ENCODE measurements at places on chromosomes 1 and 21.

DNA sequence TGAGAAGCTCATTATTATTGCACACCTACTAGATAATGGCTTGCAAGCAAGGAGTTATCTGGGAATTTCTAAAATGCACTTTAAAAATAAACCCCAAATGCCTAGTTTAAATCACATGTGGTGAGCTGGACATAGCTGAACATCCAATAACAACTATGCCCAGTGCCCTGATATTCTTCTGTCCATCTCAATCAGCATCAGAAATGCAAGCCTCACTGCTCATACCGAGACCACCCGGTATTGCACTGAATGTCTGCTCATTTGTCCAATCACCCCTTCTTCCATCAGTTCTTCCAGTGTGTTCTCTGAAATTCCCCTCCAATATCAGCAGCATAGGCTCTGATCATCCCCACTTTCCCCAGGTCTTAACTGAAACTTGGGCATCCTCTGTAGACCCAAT, 383.8 kb downstream of the DSCAM start:
- no peak overlapping the region for H3K4me3 ChIP-seq
- DNase-seq, result no peak
- peaks cover 19% of the 10 kb centered on the region for H3K27me3 ChIP-seq
- H3K36me3 ChIP-seq, result no peaks in the 10 kb centered on the region

GRCh38 chr1:26580116-26580515, 50.6 kb downstream of the RPS6KA1 start:
- no peak overlapping the region for H3K27ac ChIP-seq
- peaks cover 4% of the 10 kb centered on the region for H3K27me3 ChIP-seq
- DNase-seq, result no peak
- no peak overlapping the region for H3K4me3 ChIP-seq

DNA sequence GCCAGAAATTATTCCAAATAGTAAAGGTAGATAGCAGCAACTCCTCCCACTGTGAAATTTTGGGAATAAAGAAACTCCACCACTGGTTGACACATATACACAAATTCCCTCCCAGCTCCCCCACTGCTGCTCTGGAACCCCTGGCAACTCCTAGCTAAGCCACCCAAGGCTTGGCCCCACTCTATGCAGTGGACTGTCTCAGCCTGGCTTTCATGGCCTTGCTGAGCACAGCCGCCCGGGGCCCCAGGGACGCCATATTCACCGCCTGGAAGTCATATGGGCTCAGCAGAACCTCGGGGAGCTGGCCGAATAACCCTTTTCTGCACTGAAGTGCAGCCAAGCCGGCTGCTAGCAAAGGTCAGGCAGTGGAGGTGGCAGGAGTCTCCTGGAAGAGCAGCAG, 15.4 kb upstream of the RBM34 start:
- H3K36me3 ChIP-seq, result peaks cover 25% of the 10 kb centered on the region
- no peak for DNase-seq
- no peaks in the 10 kb centered on the region for H3K4me1 ChIP-seq
- H3K4me3 ChIP-seq, result no peak overlapping the region
- no peaks in the 10 kb centered on the region for H3K27me3 ChIP-seq

DNA sequence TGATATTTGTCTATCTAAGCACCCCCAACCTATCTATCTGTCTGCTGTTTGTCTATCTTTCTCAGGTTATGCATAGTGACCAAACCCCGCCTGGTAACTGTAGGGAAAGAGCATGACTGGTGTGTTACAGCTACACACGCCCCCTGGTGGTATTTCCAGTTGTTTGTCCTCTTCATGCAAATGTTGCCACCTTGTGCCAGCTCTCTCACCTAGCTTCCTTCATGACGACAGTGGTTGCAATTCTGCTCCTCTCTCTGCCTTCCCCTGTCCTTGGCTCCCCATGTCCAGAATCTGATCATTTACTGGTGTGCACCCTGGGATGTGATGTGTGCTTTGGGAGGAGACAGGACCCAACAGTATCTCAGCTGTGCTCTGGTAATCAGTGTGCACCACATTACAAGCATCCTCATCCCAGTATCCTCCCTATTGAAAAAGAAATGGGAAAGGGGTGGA, 8.1 kb upstream of the INKA2 start:
- no peaks in the 10 kb centered on the region for H3K36me3 ChIP-seq
- DNase-seq, result no peak
- no peak overlapping the region for H3K4me3 ChIP-seq
- H3K4me1 ChIP-seq, result peaks cover 3% of the 10 kb centered on the region
- no peak overlapping the region for H3K27ac ChIP-seq
- H3K27me3 ChIP-seq, result peaks cover 26% of the 10 kb centered on the region

- H3K27me3 ChIP-seq, result peaks cover 3% of the 10 kb centered on the region
- H3K4me1 ChIP-seq, result peaks cover 19% of the 10 kb centered on the region
- no peak overlapping the region for H3K4me3 ChIP-seq
- H3K27ac ChIP-seq, result no peak overlapping the region
- no peak for DNase-seq
Measured at GRCh38 chr1:46404482-46405196, 10.5 kb downstream of the FAAH start.

GRCh38 chr1:201559679-201560162, 20.8 kb downstream of the NAV1 start:
- no peak overlapping the region for H3K4me3 ChIP-seq
- no peaks in the 10 kb centered on the region for H3K27me3 ChIP-seq
- H3K4me1 ChIP-seq, result peaks cover 29% of the 10 kb centered on the region

GRCh38 chr1:93475681-93476080, 27.8 kb downstream of the FNBP1L start:
- peaks cover 10% of the 10 kb centered on the region for H3K4me1 ChIP-seq
- no peaks in the 10 kb centered on the region for H3K27me3 ChIP-seq
- H3K36me3 ChIP-seq, result peaks cover 41% of the 10 kb centered on the region
- no peak overlapping the region for H3K4me3 ChIP-seq
- H3K27ac ChIP-seq, result no peak overlapping the region

GRCh38 chr1:211305044-211305443, 21.6 kb upstream of the TRAF5 start:
- peaks cover 29% of the 10 kb centered on the region for H3K36me3 ChIP-seq
- DNase-seq, result no peak
- H3K4me3 ChIP-seq, result no peak overlapping the region
- peaks cover 4% of the 10 kb centered on the region for H3K4me1 ChIP-seq
- H3K27me3 ChIP-seq, result no peaks in the 10 kb centered on the region

DNA sequence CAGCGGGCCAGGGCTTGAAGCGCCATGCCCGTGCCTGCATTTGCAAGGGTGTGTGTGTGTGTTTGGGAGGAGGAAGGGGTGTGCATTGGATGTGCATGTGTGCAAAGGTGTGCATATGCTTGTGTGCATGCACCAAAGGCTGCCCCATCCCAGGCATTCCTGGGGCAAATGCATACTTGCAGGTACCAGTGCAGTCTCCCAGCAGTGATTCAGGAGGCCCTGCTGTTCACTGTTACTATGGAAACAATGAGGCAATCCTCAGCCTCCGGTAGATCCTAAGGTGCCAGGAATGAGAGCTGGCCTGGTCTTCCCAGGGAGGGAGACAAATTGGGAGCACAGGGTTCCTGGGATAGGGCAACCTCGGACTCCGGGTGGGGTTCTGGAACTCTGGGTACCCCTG, 7.5 kb upstream of the FNDC5 start:
- no peak overlapping the region for H3K27ac ChIP-seq
- H3K4me3 ChIP-seq, result no peak overlapping the region
- no peak for DNase-seq
- no peaks in the 10 kb centered on the region for H3K36me3 ChIP-seq

DNA sequence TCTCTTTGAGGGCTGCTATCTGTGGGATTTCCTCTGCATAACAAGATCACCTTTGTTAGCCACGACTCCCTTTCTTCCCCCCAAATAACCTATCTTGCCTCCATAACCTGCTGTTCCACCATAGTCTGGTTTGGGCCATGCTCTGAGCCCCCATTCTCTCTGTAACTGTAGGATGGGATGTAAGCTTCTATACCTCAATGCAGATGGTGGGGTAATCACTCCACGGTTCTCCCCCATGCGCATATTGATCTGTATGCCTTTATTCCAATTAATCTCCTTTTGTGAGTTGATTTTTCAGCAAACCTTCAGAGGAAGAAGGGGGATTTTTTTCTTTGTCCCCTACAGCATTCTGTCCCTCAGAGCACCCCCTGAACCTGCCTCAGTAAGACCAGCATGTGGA, 170.1 kb upstream of the IRF2BP2 start:
- DNase-seq, result peak; percentile 63
- no peaks in the 10 kb centered on the region for H3K4me1 ChIP-seq
- H3K27me3 ChIP-seq, result no peaks in the 10 kb centered on the region
- no peaks in the 10 kb centered on the region for H3K36me3 ChIP-seq

DNA sequence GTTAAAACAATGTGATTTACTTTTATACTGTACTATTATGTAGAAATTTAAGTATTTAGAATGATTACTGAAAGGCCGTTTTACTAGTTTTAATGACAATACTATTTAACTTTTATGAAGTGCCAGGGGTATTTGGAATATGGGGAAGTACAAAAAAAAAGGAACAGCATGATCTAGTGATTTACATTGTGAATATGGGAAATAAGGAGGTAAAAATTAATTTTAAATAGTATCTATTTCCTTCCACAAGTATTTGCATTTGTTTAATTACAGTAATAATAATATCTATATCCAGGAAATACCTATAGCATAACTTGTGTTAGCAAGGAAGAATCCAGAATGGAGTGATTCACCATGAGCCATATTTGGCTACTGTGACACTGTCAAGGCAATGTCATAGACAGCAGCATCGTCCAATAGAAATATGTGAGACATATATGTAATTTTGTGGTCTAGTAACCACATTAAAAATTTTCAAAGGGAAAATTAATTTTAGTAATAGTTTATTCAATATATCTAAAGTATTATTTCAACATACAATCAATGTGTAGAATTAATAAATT, 22.0 kb downstream of the CNST start:
- no peak for DNase-seq
- H3K27me3 ChIP-seq, result peaks cover under 1% of the 10 kb centered on the region
- H3K27ac ChIP-seq, result no peak overlapping the region
- H3K4me1 ChIP-seq, result peaks cover 18% of the 10 kb centered on the region

GRCh38 chr1:214187933-214188332, 93.0 kb upstream of the SMYD2 start:
- no peak for DNase-seq
- no peaks in the 10 kb centered on the region for H3K36me3 ChIP-seq
- H3K4me1 ChIP-seq, result peaks cover 4% of the 10 kb centered on the region

DNA sequence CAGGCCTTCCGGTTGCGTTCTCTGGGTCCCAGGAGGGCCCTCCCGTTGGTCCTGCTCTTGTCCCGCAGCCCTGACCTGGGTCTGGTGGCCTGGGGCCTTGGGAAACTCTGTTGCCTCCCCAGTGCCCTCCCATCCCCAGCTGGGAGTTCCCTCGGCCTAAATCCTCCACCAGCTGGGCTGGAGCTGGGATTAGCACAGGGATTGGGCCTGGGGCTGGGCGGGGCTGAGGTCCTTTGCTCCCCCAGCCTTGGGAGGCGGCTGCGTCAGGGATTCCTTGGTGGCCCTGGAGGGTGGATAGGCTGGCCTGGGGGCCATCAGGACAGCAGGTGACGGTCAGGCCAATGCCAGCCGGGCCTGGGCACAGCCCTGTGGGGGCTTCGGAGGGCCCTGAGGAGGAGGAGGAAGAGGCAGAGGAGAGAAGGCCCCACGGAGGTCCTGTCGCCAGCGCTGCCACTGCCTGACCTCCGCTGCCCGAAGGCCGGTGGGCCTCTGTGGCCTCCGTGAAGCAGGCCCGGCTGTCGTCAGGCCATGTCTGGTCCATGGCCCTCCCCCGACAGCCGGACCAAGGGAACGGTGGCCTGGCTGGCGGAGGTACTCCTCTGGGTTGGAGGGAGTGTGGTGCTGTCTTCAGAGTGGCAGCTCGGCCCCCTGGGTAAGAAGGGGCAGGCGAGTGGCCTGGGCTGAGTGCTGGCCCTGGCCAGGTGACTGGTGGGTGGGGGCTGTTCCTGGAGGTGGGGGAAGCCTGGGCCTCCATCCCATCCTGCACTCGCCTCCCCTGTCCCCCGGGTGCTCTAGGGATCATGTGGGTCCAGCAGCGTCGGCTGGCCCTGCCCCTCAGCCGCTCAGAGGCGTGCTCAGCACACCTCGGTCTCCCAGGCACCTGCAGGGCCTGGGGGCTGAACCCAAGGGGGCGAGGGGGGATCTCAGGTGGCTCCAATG, at the start of gene PLCH2:
Gene PLCH2, plus strand, starts transcription at position 229 of the 939 bp plus-strand sequence. Its CDS starts 300 bp downstream, at position 529.
- no peak within 1 kb of the TSS for H3K4me3 ChIP-seq
- no peak within 1 kb of the TSS for H3K27ac ChIP-seq
- no peaks in the 10 kb centered on the region for H3K36me3 ChIP-seq
- H3K27me3 ChIP-seq, result no peaks in the 10 kb centered on the region
- no peak for DNase-seq

- DNase-seq, result no peak
- peaks cover 39% of the 10 kb centered on the region for H3K27me3 ChIP-seq
- H3K27ac ChIP-seq, result peak within 1 kb of the TSS; percentile 94
- H3K36me3 ChIP-seq, result peaks cover 7% of the 10 kb centered on the region
- peak within 1 kb of the TSS; percentile 98 for H3K4me3 ChIP-seq
Measured at GRCh38 chr1:31412732-31413404, at the start of gene SERINC2. TSS of gene SERINC2 (plus strand) at chr1:31413213. CDS start at chr1:31413266, 53 bp downstream.

GRCh38 chr1:21899987-21900386, 37.1 kb downstream of the HSPG2 start:
- H3K27ac ChIP-seq, result no peak overlapping the region
- H3K27me3 ChIP-seq, result no peaks in the 10 kb centered on the region
- H3K36me3 ChIP-seq, result no peaks in the 10 kb centered on the region
- no peak for DNase-seq
- peaks cover 49% of the 10 kb centered on the region for H3K4me1 ChIP-seq
- H3K4me3 ChIP-seq, result no peak overlapping the region

DNA sequence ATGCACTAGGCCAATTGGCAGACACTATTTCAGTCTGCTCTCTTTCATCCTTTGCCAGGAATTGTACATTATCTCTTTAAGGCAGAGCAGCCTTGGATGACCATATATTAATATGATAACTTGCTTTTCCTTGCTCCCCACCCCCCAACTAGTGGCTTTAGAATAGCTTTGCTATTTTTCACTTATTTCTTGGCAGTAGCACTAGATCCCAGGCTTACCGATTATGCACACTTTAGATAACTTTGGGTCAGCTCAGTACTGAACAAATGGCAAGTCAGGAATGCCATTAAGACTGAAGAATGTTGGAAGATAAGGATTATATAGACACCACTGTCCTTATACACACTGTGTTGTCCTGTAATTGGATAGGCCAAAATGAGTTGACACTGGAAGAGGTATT, 146.4 kb downstream of the FGGY start:
- H3K4me1 ChIP-seq, result peaks cover 26% of the 10 kb centered on the region
- no peaks in the 10 kb centered on the region for H3K36me3 ChIP-seq
- no peak for DNase-seq
- H3K27me3 ChIP-seq, result no peaks in the 10 kb centered on the region

DNA sequence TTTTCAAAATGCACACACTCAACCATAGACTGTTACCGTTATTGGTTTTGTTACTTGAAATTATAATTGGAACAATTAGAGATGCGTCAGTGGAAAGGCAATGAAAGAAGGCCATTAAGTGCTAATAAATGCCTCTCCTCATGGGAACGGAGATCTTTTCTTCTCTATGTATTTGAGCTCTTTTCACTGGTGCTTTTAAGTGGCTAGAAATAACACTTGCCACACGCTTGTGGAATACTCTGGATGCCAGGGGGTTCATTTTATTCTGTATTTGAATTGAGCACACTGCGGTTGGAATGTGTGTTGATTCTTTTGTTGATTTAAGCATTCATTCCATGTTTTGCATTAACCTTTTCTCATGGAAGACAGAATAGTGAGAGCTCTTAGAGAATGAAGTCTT, 68.4 kb downstream of the DNM3 start:
- no peak overlapping the region for H3K27ac ChIP-seq
- no peaks in the 10 kb centered on the region for H3K4me1 ChIP-seq
- no peak overlapping the region for H3K4me3 ChIP-seq
- H3K27me3 ChIP-seq, result no peaks in the 10 kb centered on the region
- H3K36me3 ChIP-seq, result no peaks in the 10 kb centered on the region
- DNase-seq, result no peak

All from type B pancreatic cell (in vitro differentiated cells).